ENCODE measurements at places on chromosomes 7 and 10. TPM values are rescaled to one million over a fixed set of nuclear protein-coding genes. Genes with fewer than 3 reads are reported as not detected.

DNA sequence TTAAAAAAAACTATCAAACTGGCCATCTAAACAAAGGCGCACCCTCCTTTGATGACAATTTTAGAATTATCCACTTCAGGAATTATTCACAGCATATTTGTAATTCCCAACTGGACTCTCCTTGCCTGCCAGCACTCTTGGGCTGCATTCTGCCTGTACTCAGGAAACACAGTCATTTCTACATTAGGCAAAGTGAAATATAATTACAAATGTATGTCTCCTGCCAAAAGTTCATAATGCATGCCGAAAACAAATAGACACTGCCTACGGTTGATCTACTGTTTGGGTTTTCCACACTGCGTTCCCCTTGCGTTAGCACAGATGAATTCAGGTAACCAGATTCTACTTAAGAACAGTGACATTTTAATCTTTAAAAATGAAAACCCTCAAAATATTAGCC, 1.9 kb downstream of the HGF start:
- no peaks in the 10 kb centered on the region for H3K4me1 ChIP-seq
- H3K4me3 ChIP-seq: no peak overlapping the region
- H3K27ac ChIP-seq: no peak overlapping the region
- H3K27me3 ChIP-seq: no peaks in the 10 kb centered on the region
- DNase-seq: no peak

- no peak overlapping the region for H3K27ac ChIP-seq
- H3K36me3 ChIP-seq: no peaks in the 10 kb centered on the region
- no peak for DNase-seq
- no peaks in the 10 kb centered on the region for H3K27me3 ChIP-seq
- no peak overlapping the region for H3K4me3 ChIP-seq
Measured at GRCh38 chr7:118573085-118573484, 348.6 kb downstream of the ANKRD7 start.

DNA sequence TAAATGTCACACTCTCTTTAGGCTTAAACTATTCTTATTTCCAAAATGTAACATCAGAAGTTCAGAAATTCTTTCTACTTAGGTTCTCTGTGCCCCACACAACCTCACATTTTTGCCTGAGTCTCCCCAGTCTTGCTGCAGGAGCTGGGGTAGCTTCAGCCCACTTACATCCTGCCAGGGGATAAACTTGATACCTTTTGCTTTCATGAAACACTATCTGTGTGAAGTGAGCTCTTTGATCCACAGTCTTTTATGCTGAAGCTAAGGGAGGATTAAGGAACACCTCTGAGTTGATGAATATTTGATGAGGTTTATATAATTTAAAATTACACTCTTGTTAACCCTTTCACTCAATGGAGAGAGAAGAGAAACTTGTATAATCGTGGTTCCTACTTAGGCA, 341.0 kb downstream of the AUTS2 start:
- no peaks in the 10 kb centered on the region for H3K36me3 ChIP-seq
- no peak overlapping the region for H3K4me3 ChIP-seq
- no peaks in the 10 kb centered on the region for H3K27me3 ChIP-seq
- H3K4me1 ChIP-seq: no peaks in the 10 kb centered on the region
- DNase-seq: no peak

GRCh38 chr10:1633783-1634182, 103.5 kb downstream of the ADARB2 start:
- H3K27me3 ChIP-seq: no peaks in the 10 kb centered on the region
- H3K27ac ChIP-seq: no peak overlapping the region
- H3K36me3 ChIP-seq: no peaks in the 10 kb centered on the region
- no peak for DNase-seq
- no peaks in the 10 kb centered on the region for H3K4me1 ChIP-seq
- no peak overlapping the region for H3K4me3 ChIP-seq

DNA sequence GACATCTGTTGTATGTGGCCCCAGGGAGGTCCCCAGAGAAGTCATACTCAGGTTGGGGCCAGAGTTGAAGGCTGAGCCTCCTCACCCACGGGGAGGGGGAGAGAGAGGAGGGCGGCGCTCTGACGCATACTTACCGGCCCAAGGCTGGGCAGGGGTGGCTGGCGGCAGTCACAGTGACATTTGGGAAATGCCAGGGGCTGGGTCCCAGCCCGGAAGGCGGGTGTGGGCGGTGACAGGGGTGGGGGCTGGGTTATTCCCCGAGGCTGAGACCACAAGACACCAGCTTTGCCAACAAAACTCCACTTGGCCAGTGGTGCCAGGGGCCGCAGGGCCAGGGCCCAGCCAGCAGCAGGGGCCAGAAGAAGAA, 41.1 kb downstream of the RASGEF1A start:
- no peak overlapping the region for H3K4me3 ChIP-seq
- no peak for DNase-seq
- peaks cover 39% of the 10 kb centered on the region for H3K4me1 ChIP-seq
- H3K27ac ChIP-seq: no peak overlapping the region

Gene CYP2W1
- total RNA-seq: not detected

DNA sequence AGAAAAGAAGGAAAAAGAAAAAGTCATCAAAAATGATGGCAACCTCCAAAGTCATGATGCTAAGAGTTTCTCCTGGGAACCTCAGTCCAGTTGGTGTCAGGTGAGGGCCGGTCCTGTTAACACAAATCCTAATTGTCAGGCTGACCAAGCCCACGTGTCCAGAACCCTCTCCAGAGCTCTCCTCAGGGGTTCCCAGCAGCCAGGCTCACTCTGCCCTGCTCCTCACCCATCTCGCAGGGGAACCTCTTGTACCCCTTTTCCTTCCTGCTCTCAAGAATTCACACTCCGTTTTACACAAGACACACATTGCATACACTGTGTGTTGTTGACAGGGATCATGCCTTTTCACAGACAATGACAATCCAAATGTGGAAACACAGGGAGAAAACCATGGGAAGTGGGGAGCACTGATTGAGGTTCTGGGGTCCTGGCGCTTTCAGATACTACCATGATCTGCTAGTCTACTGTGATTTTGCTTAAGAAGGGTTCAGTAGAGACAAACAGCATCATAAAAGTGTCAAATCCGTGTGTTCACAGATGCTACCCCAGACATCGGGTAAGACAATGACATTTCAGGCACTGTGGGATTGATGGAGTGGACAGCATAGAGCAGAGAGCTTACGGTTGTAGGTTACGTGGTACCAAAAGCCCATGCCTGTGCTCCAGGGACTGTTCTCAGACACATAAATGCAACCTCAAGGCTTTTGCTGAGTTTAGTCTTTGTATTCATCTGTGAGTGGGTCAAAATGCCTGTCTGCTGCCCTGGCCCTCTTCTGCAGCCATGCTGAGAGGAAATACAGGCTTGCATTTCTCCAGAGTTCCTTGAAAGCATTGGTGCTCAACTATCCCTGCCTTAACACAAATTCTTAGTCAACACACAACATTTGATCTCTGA, 16.0 kb downstream of the IL2RA start:
- peak overlapping the region; percentile 21 for H3K27ac ChIP-seq
- H3K36me3 ChIP-seq: no peaks in the 10 kb centered on the region
- H3K27me3 ChIP-seq: no peaks in the 10 kb centered on the region
- DNase-seq: no peak

- no peak overlapping the region for H3K27ac ChIP-seq
- no peak overlapping the region for H3K4me3 ChIP-seq
- no peaks in the 10 kb centered on the region for H3K4me1 ChIP-seq
- H3K36me3 ChIP-seq: no peaks in the 10 kb centered on the region
- H3K27me3 ChIP-seq: no peaks in the 10 kb centered on the region
- no peak for DNase-seq
Measured at GRCh38 chr10:76150876-76151288, 719.5 kb downstream of the LRMDA start.

DNA sequence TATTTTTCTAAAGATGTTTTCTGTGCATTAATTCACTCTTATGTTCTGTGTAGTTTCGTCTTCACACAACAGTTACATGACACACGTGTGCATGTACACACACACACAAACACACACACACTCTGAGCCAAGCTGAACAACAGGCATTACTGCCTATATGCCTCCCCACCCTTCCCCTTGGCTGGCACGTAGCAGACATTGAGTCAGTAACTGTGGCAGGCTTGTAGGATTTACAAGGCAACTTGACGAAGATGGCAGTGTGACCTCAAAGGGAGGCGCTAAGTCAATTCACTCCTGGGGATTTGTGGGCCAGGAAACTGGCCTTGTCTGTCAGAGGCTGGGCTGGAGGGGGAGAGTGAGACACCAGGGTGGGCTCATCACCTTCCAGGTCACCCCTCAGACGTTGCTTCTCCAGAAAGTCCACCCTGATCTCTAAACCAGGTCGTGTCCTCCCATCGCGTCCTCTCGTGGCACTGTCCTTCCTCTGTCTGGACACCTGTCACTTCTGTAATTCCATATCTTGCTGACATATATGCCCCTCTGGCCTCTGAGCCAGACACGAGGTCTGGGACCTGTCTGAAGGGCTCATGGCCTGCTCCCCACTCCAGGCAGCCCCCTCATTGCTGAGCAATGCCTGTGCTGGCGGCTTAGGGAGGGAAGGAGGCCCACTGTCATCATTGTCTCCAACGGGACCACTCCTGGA, 41.1 kb upstream of the INPP5A start:
- no peak overlapping the region for H3K27ac ChIP-seq
- no peaks in the 10 kb centered on the region for H3K36me3 ChIP-seq
- no peak for DNase-seq
- no peaks in the 10 kb centered on the region for H3K4me1 ChIP-seq
- H3K27me3 ChIP-seq: no peaks in the 10 kb centered on the region
- H3K4me3 ChIP-seq: no peak overlapping the region
